ENCODE measurements at places on chromosomes 1 and 21.
A peak's percentile ranks its signal among the peaks of the same experiment; 100 is the strongest.

DNA sequence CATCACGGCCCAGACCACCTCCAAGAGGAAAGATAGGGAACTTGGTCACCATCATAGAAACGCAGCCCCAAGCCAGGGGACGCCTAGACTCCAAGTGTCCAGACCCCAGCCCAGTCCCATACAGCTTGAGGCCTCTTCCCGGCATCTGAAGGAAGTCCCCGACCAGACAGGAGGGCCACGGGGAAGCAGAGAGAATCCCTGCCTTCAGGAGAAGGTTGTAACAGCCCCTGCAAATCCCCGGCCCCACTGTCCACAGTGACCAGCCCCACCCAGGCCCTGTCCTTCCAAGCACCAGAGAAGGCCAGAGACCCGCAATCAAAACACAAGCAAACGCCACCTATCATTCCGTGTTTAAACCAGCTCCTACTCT is 1.7 kb downstream of the SLC19A1 start:
- no peak for DNase-seq

DNA sequence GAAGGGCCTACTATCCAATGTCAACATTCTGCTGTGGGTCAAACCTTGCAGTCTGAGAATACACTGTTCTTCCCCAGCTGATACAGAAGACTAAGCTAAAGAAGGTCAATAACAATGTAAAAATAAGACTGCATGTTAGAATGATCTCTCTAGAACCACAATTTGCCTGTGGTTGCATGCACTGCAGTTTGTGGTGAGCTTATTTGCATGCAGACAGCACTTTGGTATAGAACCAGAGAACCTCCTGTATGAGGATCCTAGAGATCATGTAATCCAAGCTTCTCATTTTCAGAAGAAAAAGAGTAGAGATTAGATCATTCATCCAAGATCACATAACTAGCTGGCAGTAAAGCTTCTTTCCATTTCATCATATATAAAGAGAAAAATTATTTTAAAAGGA is 15.8 kb downstream of the SYNJ1 start:
- DNase-seq, result peak; percentile 27

DNA sequence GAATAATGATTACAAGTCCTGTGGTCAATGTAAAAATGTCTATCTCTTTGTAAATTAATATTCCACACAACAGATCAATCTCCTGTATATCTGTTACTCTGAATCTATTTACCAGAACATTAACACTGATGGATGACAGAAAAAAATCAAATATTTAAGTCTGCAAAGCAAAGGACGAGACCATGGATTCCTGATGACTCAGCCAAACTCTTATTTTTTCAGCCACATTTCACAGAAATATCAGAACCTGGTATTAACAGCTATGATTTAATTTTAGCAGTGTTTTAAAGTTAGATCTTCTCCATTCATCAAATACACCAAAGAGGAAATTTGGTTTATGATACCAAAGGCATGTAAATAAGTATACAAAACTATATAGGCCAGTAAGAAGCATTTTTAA is 46.1 kb downstream of the FAF1 start:
- no peak for DNase-seq

- DNase-seq, result no peak
Observed at GRCh38 chr21:28099001-28099705, 893.5 kb downstream of the LTN1 start.

DNA sequence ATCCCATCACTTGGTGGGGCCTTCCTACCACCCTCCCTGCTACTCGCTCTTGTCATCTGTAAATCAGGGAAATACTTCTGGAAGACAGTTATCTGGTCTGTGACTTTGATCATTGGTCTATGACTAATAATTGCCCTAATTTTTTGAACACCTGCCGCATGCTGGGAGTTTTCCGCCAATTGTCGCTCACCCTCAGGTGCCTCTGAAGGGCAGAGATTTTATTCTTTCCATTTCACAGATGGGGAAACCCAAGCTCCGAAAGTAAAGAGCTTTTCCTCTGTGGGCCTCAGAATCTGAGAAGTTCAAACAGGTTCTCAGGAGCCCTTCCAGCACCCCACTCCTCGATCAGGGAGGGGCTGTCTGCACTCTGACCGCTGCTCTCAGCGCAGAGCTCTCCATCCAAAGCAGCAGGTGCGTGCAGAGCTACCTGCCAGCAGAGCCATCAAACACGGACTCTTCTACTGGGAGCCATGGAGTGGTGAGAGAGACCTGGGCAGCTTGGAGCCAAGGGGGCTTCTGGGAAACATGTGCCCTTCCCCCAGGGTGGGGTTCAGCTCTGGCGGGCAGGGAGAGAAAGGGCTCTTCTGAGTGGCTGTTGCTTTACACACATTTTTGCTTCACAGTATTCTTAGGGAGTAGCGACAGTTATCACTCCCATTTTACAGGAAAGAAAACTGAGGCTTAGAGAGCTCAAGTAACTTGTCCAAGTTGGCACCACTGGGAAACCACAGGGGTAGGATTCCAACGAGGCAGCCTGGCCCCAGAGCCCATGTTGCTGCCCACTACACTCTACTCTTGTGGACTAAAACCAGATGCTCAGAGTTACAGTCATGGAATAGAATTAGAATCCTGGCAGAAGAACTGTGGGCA is 5.8 kb upstream of the RUNX3 start:
- DNase-seq, result no peak
